ENCODE measurements at places on chromosomes 5 and 9. TPM values are rescaled to one million over a fixed set of nuclear protein-coding genes. Genes with fewer than 3 reads are reported as not detected.

DNA sequence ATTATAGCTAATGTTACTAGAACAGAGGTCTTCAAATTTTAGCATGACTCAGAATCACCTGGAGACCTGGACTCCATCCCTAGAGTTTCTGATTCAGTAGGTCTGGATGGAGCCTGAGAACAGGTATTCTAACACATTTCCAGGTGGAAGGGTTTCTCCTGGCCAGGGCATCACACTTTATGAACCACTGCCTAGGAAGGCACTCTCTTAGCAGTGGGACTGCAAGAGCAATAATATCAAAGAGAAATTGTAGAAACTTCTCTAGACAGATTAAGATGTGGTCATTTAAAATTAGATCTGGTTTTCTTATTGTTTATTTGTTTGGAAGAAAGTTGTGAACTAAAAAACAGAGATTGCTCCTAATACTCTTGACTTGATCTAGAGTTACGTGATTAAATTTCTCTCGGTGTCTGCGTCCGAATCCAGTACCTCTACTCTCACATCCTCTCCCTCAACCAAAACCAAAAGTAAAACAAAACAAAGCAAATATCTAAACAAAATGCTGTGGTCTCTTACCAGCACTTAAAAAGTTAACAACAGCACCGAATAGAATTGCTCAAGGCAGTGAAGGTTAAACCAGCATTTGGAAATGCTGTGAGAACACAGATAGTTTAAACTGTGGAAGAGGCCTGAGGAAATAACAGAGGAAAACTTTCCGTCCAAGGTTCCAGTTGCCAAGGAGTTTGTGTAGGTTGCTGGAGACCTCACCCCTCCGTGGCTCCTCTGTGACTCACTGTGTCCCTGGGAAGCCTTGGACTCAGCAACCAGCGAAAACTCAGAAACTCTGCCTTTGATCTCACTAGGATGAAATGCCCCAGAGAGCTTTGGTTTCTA, 193.4 kb downstream of the ARRDC3 start:
- DNase-seq = peak; percentile 65

DNA sequence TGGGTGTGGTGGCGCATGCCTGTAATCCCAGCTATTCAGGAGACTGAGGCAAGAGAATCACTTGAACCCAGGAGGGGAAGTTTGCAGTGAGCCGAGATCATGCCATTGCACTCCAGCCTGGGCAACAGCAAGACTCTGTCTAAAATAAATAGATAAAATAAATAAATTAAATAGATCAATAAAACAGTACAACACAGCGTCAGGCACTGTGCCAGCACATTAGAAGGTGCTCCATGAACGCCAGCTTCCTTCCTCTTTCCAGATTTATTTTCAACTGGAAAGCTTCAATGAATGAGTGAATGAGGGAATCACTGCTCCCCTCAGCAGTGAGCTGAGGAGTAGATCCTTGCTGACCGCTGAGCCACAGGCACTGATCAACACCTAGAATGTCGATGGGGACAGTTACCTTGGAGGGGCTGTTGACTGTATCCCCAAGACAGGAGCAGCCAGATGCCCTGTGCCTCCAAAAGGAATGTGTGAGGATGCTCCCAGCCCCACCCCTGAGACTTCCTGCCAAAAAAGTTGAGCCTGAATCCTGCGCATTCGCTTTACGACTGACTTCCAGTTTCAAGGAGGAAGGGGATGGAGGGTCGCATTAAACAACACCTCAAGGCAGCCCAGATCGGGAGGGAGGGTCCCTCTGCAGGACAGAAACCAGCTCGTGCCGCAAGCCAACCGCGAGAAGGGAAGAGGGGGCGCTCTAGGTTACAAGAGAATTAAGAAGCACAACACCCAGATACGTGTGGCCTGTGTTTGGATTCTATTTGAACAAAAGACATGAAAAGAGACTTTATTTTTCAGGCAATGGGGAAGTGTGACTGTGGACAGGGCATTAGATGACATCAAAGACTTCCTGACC, 54.0 kb upstream of the CNOT6 start:
- no peak for DNase-seq

- no peak for DNase-seq
Observed at GRCh38 chr5:67035098-67035740, 161.4 kb downstream of the CD180 start.

DNA sequence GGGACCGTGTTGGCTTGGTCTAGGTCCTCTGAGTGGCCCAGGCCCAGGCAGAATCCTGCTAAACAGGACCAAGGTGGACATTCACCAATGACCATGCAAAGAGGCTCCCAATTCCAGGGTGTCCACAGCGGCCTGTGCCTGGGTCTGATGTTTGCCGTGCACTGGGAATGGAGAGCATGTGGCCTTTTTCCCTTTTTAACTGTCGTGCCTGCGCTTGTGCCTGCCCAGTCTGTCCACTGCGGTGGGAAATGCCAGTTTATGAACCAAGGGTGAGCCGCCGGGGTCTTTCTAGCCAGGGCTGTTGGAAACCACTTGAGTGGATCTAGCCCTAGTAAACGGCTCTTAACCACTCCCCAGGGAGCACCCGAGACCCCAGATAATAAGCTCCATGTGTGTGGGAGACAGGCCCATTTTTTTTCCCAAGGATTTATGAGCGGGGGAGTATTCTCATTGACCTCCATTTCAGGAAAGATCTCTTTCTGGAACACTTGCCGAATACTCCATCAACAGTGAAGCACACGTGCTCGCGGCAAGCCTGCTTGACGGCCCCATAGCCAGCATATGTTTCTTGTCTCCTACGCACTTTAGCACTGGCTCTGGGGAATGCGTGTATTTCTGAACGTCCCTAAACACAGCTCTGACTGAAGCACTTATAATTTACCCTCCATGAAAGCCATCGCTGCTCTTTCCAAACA, 93.2 kb upstream of the PHYKPL start:
- no peak for DNase-seq

DNA sequence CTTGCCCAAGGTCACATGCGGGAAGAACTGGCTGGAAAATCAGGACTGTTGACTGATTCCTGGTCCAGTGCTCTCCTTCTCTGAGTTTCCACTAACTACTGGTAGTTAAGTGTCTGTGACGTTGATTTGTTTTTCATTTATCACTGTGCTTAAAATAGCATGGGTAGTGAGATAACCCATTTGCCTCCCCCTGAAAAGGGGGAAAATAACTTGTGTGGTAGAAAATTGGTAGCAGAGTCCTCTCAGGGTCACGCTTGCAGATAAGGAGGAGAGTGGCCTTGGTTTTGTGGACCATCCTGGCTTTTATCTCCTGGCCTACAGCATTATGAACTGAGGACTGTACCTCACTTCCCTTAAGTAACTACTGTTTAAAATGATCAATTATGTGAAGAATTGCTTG, 10.9 kb downstream of the FUBP3 start:
- no peak for DNase-seq

DNA sequence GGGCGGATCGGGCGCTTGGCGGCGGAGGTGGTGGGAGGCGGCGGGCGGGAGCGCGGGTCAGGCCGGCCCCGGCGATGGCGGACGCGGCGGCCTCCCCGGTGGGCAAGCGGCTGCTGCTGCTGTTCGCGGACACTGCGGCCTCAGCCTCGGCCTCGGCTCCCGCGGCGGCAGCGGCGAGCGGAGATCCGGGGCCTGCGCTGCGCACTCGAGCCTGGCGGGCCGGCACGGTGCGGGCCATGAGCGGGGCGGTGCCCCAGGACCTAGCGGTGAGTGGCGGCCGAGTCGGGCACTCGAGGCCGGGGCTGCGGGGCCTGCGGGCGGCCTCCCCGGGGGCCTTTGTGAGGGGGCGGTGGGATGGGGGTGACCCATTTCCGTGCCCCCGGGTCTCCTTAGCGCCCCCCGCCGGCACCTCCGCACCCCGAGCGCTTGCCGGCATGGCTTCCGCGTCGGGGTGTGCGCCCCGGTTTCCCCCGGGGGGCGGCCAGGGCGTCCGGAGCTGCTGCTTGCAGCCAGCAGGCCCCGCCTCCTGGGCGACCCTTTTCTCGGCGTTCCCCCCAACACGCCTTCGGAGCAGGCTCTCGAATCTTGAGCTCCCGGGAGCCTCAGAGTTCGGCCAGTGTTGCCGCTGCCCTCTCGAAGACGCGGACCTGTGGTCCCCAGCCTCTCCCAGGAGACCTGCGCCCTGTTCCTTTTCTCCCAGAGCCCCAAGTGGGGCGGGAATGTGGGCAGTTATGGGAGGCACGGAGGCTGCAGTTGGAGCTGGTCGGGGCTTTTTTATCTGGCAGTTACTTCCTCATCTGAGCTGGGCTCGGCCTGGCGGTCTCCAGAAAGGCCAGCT, 456 bp downstream of the KDM3B start:
- no peak for DNase-seq

- DNase-seq = no peak
Observed at GRCh38 chr5:134432677-134433359, 21.1 kb upstream of the CDKN2AIPNL start.

DNA sequence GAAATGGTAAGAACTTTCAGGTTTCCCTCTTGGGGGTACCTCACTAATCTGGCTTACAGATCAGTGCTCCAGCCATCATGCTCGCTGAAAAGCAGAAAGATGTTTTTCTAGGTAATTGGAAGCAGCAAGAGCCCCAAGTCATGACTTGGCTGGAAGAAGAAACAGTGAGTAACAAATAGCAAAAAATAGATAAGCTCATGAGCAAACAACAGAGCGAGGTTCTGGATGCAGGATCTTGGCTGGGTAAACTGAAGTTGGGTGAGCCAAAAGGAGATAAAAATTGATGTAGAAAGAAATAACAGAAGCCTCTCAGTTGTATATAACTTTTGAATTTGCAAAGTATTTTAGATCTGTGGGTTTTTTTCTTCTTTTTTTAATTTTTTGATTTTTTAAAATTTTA, 110.1 kb downstream of the INSYN2B start:
- no peak for DNase-seq

- DNase-seq = no peak
Observed at GRCh38 chr5:58582019-58582802, 664 bp upstream of the RAB3C start.

DNA sequence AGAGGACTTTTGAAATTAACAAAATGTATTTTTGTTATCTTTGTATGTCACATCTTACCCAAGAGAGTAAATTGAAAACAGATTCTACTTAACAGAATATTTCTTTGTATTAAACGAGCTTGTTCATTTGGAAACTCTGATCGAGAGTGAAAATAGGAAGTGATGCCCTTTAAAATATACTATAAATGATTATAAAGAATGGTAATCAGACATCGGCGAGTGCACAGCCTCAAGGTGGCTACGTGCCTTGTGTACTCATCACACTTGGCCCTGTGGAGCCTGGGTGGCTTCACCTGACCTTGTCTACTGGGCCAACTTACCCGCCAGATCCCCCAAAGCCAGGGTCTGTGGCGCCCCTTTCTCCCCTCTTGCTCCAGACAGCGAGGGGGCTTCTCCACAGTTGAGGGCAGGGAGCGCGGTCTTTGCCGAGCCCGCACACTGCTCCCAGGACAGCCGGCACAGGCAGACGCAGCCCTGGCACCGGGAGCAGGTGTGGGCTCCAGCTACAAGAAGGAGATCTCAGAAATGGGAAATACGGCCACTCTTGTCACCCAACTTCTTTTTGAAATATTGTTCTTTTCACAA, 243.2 kb downstream of the CEMIP2 start:
- no peak for DNase-seq

- DNase-seq = no peak
Observed at GRCh38 chr5:168176941-168177340, 114.5 kb upstream of the WWC1 start.

GRCh38 chr9:116843863-116844620, 156.9 kb downstream of the TRIM32 start:
- peak; percentile 8 for DNase-seq

GRCh38 chr9:68710111-68710471, 5.1 kb downstream of the PIP5K1B start:
- no peak for DNase-seq

GRCh38 chr5:65102976-65103711, 334.4 kb downstream of the CWC27 start:
- no peak for DNase-seq

GRCh38 chr5:97854871-97855762, 672.1 kb upstream of the RIOK2 start:
- no peak for DNase-seq

DNA sequence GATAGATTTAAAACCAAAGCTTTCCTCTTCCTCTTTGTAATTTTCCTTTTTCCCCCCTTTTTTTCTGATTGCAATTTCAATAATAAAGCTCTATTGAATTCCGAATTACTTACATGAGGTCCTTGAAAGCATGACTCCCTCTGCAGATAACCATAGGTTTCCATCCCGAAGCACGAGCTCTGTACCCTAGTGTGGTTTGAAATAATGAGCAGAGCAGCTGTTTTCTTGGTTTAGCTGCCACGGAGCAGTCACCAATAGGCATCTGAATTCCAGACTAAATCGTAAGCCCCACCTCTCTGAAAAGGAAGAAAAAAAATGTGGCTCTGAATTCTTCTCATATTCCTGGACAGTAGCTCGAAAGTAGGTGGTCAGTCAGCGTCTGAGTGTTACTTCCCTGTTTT, 18.5 kb upstream of the GNE start:
- peak; percentile 57 for DNase-seq

DNA sequence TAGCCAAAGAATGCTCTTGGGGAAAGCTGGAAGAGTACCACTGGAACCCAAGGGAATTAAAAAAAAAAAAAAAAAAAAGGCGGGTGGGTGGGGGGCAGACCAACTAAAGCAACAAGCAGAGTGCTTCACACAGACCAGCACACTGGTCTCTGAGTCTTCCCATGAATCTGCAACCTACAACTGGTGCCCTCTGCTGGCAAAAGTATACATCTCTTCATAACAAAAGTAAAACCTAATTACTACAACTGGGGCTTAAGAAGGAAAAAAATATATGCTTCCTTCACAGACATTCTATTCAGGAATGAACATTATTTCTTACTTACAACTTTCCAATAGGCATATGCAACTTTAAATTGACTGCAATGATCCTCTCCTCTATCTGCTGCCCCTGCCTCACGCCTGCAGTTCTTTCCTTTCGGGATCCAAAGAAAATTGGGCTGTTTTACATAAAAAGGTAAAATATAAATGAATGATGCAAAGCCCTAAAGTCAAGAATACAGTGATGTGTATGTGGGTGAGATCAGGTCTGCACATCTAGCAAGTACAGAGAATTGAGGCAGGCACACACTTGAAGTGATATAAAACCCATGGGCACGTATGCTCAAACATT, 7.2 kb upstream of the KLHL3 start:
- no peak for DNase-seq

- DNase-seq = peak; percentile 75
Observed at GRCh38 chr5:157516006-157516405, 56.0 kb downstream of the NIPAL4 start.

- DNase-seq = no peak
Observed at GRCh38 chr9:13360188-13360587, 80.7 kb upstream of the MPDZ start.

AOPEP gene
- polyA plus RNA-seq = 57.3 TPM

CNTNAP3B gene
- 2.2 TPM for polyA plus RNA-seq

OMD gene
- 0.21 TPM for polyA plus RNA-seq

MZB1 gene
- not detected for polyA plus RNA-seq

SOHLH1 gene
- not detected for polyA plus RNA-seq

TRPM3 gene
- 0.07 TPM for polyA plus RNA-seq

STRBP gene
- 1.1 TPM for polyA plus RNA-seq

ARID3C gene
- not detected for polyA plus RNA-seq

CCL21 gene
- polyA plus RNA-seq = not detected

IL9 gene
- polyA plus RNA-seq = not detected

JAKMIP2 gene
- polyA plus RNA-seq = not detected

SLC36A3 gene
- polyA plus RNA-seq = not detected
